ENCODE measurements at places on chromosomes 2 and 18. TPM values are rescaled to one million over a fixed set of nuclear protein-coding genes. Genes with fewer than 3 reads are reported as not detected.

ABCG8 gene
- total RNA-seq: not detected

GULP1 gene
- 10.2 TPM for total RNA-seq

GKN2 gene
- not detected for total RNA-seq

PTPRM gene
- 5.3 TPM for total RNA-seq

IL37 gene
- not detected for total RNA-seq

COLEC12 gene
- total RNA-seq: 0.68 TPM

SIX2 gene
- 0.12 TPM for total RNA-seq

DUSP19 gene
- 1.2 TPM for total RNA-seq

SCN2A gene
- total RNA-seq: 0.04 TPM

KLHL41 gene
- total RNA-seq: 0.40 TPM

PARD3B gene
- 4.3 TPM for total RNA-seq

CYP27A1 gene
- 4.9 TPM for total RNA-seq

TCF23 gene
- not detected for total RNA-seq

COBLL1 gene
- 92.0 TPM for total RNA-seq

HNMT gene
- total RNA-seq: 2.5 TPM

ADD2 gene
- total RNA-seq: 0.56 TPM

WDR12 gene
- 39.6 TPM for total RNA-seq

SLC9A2 gene
- total RNA-seq: 0.20 TPM

CCDC74A gene
- total RNA-seq: 1.4 TPM

HOXD3 gene
- total RNA-seq: 0.52 TPM

SLC16A14 gene
- 3.8 TPM for total RNA-seq

UGP2 gene
- 87.8 TPM for total RNA-seq

All from esophagus mucosa (tissue), 1 donor.